ENCODE measurements at places on chromosomes 12 and 14. TPM values are rescaled to one million over a fixed set of nuclear protein-coding genes. Genes with fewer than 3 reads are reported as not detected.

The SOX5 gene
- not detected for total RNA-seq

The SCARB1 gene
- total RNA-seq, result 51.6 TPM

The DLK1 gene
- total RNA-seq, result not detected

The RCOR1 gene
- 27.2 TPM for total RNA-seq

The PTHLH gene
- total RNA-seq, result 1.3 TPM

The PLBD1 gene
- 98.1 TPM for total RNA-seq

The RPS6KA5 gene
- 10.3 TPM for total RNA-seq

The RTL1 gene
- 0.12 TPM for total RNA-seq

The OTX2 gene
- total RNA-seq, result not detected

The TTC6 gene
- 13.8 TPM for total RNA-seq

The NAA30 gene
- total RNA-seq, result 17.2 TPM

The PIWIL1 gene
- not detected for total RNA-seq

The FBXO21 gene
- total RNA-seq, result 57.5 TPM

The SERPINA1 gene
- total RNA-seq, result 167 TPM

The POMT2 gene
- 22.9 TPM for total RNA-seq

The CEP170B gene
- 67.6 TPM for total RNA-seq

Measured in Calu3 (cell line).